Stimulated activated CD4-positive, alpha-beta T cell treated with anti-CD3 and anti-CD28 coated beads, Interleukin-12 subunit alpha, Interleukin-12 subunit beta, amount 100 ng/mL, for 24 hours (primary cell): ENCODE measurements at places on chromosomes 1 and 21.

GRCh38 chr21:15141261-15141970 is 76.6 kb upstream of the NRIP1 start:
- DNase-seq = no peak

DNA sequence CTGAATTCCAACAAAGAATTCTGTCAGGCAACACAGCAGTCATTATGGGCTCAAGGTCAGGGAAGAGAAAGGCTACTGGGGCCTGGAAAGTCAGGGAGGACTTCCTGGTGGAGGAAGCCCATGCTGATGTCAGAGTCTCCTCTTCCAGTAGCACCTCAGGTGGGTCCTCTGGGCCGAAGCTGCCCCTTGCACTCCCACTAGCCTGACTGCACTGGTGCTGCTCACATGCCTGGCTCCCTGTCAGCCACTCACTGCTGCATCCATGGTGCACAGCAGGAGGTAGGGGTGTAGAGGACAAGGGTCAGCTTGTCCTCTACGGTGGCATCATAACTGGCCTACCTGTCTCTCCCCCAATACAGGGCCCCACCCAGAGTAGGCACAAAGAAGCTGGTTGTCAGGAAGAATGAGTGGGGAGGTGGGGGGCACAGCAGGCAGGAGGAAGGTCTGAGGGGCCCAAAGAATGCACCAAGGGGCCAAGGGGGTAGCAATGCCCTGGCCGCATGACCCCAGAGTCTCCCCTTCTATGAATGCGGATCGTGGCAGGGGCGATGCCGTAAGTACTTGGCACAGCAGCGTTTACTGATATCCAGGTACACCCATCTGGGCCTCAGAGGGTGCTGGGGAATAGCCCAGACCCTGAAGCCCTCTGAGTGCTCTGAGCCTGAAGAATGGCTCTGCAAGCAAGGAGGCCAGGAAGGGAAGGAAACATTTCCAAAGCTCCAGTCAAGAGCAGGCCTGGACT is 80.3 kb downstream of the GLIS1 start:
- DNase-seq = no peak

DNA sequence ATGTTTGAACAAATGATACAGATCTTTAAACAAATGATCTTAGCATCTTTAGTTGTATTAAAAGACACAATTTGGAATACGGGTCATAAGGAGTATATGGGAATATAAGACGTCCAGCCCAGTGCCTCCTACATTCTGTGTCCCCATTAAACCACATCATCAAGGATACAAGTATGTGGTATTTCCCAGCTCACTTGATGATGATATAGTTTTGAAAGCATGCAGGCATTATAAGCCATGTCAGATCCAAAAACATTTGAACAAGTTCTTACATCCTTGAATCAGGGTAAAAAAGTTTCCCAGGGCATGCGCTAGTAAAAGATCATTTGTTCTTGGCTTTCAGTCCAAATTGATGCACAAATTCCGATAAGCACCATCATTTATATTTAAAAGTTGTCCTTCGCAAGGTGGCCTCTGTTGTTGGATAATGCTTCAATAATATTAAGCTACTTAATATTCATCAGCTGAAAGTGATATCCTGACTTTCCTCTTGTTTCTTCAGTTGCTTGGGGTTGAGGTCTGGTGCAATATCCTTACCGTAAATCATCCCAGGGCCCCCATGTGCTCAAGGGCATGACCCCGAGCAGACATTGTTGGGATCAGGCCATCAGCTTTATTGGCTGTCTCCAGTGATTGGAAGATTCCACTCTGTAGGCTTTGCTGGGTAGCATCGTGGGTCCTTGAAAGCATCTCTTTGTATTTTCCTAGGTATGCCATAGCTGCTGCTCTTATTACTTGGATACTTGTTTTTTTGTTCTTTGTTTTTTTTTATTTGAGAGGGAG is 61.8 kb downstream of the CENPF start:
- DNase-seq = no peak

DNA sequence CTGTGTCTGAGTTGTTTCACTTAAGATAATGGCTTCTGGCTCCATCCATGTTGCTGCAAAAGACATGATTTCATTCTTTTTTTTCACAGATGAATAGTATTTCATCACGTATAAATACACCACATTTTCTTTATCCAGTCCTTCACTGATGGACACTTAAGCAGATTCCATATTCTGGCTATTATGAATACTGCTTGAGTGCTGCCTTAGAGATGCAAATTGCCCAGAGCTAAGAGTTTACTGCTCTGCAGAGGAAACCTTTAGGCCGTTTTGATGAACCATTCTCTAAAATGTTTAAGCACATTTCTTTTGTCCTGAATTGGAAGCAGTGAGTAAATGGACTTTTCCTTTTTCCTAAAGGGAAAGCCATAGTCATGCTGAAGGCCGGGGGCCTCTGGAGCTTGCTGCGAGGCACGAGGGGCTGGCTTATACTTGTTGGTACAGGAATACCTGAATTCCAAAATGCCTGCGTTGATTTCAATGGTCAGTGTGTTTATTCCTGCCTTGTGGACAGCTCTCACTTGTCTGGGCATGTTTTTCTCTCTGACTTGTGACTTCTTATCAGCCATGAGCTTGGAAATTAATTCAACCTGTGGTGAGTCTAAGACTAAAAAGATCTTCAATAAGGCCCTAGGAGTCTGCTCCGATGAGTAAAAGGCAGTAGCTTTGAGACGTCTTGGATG is 201.0 kb upstream of the MAP1LC3C start:
- DNase-seq = no peak

DNA sequence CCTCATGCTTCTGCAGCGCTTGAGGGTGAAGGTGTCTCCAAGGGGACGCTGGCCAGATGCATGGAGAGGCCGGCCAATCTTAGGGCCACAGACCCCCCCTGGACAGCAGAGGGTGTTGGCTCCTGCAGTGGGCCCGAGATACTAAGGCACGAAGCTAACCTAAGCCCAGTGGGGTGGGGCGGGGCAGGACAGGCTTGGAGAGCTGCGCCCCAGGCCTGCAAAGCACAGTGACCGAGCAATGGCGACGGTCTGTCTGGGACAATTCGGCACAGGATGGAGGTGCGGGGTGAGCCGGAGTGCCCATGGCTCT is 1.3 kb downstream of the FNDC10 start:
- DNase-seq = no peak

- no peak for DNase-seq
These were observed 2.3 kb upstream of the EPS8L3 start for GRCh38 chr1:109765896-109766615.

- no peak for DNase-seq
These were observed 124.3 kb upstream of the CACNA1E start for GRCh38 chr1:181359012-181359411.

DNA sequence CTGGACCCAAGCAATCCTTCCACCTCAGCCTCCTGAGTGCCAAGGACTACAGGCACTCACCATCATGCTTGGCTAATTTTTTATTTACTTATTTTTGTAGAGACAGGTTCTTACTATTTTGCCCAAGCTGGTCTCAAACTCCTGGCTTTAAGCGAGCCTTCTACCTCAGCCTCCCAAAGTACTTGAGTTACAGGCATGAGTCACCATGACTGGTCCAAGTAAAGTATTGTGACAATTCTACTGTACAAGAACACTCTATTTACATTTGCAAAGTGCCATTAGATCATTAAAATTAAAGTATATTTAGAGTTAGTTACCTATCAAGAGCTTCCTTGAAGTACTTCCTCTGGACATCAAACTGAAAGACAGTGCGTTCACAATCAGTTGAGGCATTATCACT is 44.8 kb downstream of the NRDC start:
- DNase-seq = no peak

- no peak for DNase-seq
These were observed 89.2 kb downstream of the JAK1 start for GRCh38 chr1:64877151-64877550.

DNA sequence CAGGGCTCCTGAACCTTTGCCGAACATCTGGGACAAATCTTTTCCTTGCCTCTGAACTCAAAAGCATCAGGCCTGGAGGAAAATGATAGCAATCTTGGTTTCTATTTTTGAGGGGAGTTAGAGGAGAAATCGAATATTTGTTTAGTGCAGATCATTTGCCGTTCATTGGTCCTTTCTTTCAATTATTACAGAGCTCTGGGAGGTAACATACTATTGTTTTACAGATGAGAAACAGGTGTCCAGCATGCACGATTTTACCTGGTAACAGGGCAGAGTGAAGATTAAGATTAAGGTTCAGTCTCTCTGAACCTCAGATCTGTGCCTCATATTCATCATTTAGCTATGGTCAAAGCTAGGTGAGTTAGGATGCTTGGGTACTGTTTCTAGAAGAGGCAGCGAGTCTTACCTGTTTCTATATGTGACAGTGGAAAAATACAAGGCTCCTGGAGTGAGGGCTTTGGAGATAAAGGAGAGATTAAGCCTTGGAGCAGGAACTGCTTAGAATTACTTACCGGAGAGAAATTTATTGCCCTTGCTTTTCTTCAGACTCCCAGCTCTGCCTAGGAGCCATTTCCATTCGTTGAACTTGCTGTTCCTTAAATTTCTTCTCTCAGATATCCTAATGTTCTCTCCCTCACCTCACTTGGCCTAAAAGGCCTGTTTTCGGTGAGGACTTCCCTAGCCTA is 1.4 kb downstream of the PRCC start:
- DNase-seq = no peak

- DNase-seq = no peak
These were observed 1.4 kb downstream of the ZNF697 start for GRCh38 chr1:119646521-119647227.

GRCh38 chr1:174791863-174792262 is 207.9 kb upstream of the CACYBP start:
- DNase-seq = no peak
